ENCODE measurements at places on chromosomes 11 and 22. TPM values are rescaled to one million over a fixed set of nuclear protein-coding genes. Genes with fewer than 3 reads are reported as not detected.
A peak's percentile ranks its signal among the peaks of the same experiment; 100 is the strongest.

- H3K36me3 ChIP-seq: no peaks in the 10 kb centered on the region
- no peak for DNase-seq
- no peaks in the 10 kb centered on the region for H3K27me3 ChIP-seq
- no peak overlapping the region for H3K27ac ChIP-seq
- peak overlapping the region; percentile 29 for H3K4me3 ChIP-seq
Observed at GRCh38 chr11:64608046-64608445, 17.0 kb downstream of the SLC22A12 start.

DNA sequence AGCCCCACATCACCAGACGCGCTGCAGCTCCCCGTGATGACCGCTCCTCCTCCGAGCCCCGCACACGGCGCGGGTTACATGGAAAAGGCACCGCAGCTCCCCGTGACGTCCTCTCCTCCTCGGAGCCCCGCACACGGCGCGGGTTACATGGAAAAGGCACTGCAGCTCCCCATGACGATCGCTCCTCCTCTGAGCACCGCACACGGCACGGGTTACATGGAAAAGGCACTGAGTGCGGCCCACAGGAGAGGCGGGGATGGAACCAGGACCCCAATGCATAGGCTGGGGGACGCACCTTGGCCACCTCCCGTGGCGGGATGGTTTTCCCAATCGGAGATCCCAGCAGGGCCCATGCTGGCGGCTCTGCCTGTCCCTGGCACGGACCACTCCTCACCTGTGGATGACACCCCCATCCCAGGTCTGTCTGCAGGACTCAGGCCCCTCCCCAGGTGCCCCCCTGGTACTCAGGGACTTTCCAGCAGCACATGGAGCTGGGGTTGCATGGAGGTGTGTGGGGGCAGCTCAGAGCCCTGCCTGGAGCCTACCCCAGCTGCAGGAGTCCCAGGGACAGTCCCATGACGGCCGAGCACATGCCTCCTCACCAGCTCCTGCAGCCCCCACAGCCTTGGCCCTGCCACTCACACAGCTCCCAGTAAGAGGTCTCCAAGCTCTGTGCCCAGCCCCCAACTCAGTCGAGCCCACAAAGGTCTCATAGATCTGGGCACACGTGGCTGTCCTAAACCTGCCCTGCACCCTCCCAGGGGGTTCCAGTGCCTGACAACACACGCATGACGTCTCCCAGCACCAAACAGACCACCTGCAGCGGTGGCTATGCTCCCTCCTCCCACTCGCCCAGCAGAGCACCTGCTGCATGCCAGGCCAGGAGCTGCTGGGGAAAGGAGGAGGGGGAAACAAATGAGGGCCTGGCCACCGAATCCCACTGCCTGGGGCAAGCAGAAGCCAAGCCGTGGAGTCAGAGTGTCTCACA lies 166.6 kb downstream of the BRD1 start:
- H3K4me1 ChIP-seq: no peaks in the 10 kb centered on the region
- H3K27me3 ChIP-seq: peaks cover 2% of the 10 kb centered on the region
- peak; percentile 1 for DNase-seq
- H3K4me3 ChIP-seq: no peak overlapping the region

- no peak overlapping the region for H3K27ac ChIP-seq
- no peak for DNase-seq
- H3K36me3 ChIP-seq: no peaks in the 10 kb centered on the region
- peaks cover 4% of the 10 kb centered on the region for H3K4me1 ChIP-seq
Observed at GRCh38 chr22:24026056-24026455, 15.0 kb downstream of the CABIN1 start.

APOBEC3G gene
- not detected for total RNA-seq

EIF3L gene
- 292 TPM for total RNA-seq

P2RY6 gene
- 1.4 TPM for total RNA-seq
